ENCODE measurements at places on chromosomes 11 and 22.

- peak; percentile 37 for DNase-seq
Observed at GRCh38 chr11:10208131-10208575, 85.9 kb downstream of the SBF2 start.

DNA sequence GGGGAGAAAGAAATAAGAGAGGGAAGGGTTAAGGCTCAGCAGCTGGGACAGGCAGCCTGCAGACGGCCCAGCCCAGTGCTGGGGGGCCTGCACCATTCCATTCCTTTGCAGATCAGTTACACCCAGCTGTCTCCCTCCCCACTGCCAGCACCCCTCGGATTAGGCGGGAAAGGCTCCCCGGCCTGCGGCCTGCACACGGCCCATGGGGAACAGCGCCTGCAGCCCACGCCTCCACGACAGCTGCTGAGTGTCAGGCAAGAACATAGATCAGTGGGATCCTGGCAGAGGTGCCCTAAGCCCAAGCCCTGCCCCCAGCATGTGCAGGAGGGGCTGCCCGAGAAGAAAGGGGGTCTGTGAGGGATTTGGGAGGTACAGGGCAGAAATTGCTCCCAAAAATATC lies 65.8 kb upstream of the MYOD1 start:
- DNase-seq = no peak

DNA sequence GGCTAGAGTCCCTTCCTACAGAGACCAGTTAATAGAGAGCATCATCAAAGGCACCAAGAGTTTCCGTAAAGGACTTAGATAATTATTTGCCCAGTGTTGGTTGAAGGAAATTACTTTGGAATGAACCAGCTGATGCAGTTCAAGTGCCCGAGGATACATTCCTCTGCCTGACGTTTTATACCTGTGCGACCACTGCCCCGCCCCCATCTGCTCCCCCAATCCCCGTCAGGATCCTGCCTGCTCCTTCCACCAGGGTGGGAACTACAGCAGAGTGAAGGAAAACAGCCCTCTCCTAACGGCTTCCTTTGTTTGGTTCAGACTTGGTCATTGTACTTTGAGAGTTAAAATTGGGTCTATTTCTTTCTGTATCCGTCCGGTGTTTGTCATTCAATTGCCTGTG lies 761.5 kb downstream of the NTM start:
- no peak for DNase-seq

DNA sequence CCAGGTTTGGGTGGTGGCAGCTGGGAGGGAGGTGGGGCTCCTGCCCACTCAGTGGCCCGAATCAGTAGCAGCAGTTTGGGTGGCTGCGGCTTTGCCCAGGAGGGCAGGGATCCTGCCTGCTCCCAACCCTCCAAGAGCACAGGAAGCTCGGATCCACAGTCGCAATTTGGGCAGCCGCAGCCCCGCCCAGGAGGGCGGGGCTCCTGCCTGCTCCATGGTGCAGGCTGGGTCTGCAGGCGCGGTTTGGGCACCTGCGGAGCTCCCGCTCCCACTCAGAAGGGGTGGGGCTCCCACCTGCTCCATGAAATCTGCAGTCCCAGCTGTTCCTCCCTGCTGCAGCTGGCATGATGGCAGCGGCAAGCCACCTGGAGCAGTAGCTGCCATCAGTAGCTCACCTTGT lies 38.1 kb upstream of the CALCB start:
- DNase-seq = no peak

DNA sequence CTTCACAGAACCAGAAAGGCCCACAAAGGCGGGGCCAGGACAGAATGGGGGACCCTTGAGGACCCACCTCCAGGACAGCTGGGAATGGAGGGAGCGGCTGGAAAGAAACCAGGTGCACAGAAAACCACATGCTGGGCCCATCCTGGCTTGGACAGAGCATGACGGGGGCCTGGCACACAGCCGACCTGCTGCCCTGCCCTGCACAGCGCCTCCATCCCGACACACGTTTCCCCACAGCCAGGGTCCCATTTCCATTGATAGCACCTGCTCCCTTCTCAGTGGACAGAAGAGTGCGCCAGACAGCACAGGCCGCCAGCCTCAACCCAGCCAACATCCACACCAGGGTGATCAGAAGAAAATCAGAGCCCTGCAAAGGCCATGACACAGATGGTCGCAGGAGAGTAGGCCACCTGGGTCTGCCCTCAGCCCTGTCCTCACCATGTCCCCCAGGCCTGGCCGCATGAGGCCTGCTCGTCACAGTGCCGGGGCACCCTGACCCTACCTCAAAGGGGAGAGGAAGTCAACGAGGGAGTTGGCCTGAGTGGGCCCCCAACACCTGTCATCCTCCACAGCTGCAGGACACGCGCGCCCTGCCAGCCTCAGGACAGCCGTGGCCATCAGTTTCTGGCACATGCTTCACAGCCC lies 28.1 kb downstream of the BRD1 start:
- no peak for DNase-seq

- DNase-seq = no peak
Observed at GRCh38 chr22:50728523-50728931, 9.5 kb upstream of the ACR start.

GRCh38 chr11:105215528-105215927 lies 76.0 kb upstream of the CARD18 start:
- no peak for DNase-seq

GRCh38 chr11:83070731-83071566 lies 748 bp downstream of the RAB30 start:
- peak; percentile 16 for DNase-seq

GRCh38 chr11:13278609-13279486 lies 1.3 kb downstream of the BMAL1 start:
- peak; percentile 17 for DNase-seq

DNA sequence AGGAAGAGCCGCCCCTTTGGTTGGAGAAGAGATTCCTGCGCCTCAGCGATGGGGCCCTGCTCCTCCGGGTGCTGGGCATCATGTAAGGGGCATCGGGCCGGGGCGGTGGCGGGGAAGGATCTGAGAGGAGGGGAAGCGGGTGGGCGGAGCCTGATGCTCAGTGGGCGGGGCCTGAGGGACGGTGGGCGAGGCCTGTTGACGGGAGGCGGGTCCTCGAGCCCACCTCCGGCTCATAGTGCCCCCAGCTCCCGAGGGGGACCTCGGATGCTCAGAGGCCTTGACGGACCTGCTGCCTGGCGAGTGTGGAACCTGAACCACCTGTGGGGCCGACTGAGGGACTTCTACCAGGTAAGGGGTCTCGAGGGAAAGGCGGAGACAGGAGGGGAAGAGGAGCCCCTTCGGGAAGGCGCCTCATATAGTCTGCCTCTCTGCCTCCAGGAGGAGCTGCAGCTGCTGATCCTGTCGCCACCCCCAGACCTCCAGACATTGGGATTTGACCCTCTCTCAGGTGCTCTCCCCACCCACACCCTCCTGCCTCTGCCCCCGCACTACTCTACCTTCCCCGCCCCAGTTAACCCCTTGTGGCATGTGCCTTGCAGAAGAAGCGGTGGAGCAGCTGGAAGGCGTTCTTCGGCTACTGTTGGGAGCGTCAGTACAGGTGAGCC lies 799 bp downstream of the CCDC88B start:
- no peak for DNase-seq

- DNase-seq = no peak
Observed at GRCh38 chr11:73889019-73889418, 12.2 kb downstream of the PAAF1 start.

DNA sequence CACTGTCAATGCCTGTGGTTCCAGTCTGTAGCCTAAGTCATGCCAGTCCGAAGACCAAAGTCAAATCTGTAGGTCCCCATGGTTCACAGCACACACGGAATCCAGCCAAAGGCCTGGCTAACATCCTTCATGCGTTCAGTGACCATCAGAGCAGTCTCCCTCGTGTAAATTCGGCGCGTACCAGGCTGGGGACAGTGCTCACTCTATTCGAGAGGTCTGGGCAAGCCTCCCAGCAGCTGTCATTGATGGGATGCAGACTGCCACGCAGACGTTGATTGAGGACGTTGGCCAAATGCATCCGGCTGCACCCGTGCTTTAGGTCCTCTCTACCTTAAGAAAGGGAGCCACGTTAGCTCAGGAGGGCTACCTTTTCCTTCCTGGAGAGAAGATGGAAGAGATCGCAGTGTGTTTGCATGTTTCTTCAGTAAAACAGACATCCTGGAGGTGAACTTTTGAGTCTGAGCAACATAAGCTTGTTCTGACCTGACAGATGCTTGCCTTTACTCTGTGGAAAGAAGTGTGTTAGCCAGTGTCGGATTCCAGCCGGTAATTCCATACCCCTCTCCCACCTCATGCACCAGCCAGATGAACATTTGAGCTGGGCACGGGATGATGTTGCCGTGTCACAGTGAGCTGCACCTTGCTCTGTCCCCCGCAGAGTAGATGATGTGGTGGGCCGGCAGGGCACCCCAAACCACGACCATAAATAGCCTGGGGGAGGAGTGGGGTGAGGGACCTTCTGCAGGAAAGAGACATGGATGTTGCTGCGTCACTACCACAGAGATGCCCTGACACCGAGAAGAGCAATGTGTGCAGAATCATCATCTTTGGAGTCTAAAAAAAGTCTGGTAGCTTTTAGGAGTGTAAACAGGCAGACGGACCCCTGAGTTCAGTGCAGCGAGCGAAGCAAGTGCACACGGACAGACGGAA lies 12.2 kb downstream of the CTTN start:
- no peak for DNase-seq

DNA sequence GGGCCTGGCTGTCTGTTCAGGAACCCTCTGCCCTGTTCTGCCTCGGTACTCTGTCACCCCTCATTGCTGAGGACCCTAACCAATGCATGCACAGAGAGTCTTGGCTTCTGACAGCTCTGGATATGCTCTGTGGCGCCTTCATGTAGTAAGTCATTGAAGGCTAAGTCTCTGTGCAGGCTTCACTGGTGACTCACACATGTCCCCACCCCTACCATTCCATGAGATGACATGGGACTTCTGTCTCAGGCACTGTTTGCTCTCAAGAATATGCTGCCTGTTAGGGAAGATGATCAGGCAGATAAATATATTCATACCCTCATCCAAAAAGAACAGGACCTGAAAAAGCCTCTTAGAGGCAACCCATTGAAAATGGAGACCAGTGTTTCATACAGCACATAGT lies 43.6 kb upstream of the HORMAD2 start:
- DNase-seq = peak; percentile 72

- no peak for DNase-seq
Observed at GRCh38 chr11:77204754-77205466, 76.9 kb downstream of the MYO7A start.

GRCh38 chr11:88411265-88411664 lies 73.7 kb upstream of the CTSC start:
- DNase-seq = no peak

- peak; percentile 44 for DNase-seq
Observed at GRCh38 chr11:2138068-2138430, 1.1 kb downstream of the IGF2 start.

GRCh38 chr22:44108806-44109385 lies 71.8 kb upstream of the PARVG start:
- no peak for DNase-seq

GRCh38 chr22:17201285-17201945 lies 17.8 kb downstream of the ADA2 start:
- no peak for DNase-seq

DNA sequence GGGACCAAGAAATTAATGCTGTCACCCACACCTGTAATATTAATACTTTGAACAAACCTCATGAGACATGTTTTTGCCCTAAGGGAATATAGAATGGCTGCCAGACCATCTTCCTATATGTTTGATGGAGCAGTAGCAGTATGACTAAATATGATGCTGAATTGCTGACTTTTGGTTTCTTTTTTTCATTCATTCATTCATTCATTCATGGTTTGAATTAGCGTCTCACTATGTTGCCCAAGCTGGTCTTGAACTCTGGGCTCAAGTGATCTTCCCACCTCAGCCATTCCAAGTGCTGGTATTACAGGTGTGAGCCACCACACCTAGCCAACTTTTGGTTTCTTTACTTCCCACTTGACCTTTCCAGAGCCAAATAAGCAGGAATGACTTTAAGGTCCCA lies 7.8 kb downstream of the CCDC117 start:
- DNase-seq = no peak

DNA sequence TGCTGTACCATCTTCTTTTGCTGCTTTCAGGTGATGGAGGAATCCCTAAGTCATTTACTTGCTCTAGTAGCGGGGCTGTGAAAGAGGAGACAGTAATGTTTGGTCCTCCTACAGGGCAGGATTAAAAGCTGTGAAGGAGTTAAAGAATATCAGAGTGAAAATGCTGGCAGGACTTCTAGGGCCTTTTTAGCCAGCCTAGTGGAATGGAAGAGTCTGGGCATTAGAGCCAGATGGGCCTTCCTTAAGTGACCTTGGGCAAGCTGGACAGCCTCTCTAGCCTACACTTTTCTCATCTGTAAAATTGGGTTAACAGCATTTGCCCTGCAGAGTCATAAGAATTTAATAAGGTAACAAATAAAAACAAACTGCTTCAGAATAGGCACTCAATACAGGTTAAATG lies 114.7 kb downstream of the RBFOX2 start:
- DNase-seq = no peak

DNA sequence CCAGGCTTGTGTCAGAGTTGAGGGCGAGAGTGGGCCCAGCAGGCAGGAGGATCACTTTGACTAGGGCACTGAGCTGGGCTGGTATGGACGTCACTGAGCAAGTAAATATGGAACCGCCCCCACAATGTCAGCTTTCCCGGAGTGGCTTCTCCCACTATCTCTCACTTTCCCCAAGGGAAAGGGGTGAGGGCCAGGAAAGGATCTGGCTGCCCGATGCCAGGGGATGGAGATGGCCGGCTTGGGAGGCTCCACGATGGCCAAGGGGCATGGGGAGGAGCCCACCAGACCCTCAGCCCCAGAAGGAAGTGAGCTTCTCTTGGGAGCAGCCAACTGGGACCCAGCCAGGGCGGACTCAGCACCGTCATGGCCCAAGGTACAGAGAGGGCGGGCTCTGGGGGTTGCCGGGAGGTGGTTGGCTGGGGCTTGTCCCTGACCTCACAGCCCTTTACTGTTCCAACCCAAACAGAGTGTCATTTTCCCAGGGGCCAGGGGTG lies 8.7 kb downstream of the PRDM11 start:
- DNase-seq = no peak

GRCh38 chr11:93494357-93494756 lies 48.8 kb downstream of the SMCO4 start:
- DNase-seq = no peak

DNA sequence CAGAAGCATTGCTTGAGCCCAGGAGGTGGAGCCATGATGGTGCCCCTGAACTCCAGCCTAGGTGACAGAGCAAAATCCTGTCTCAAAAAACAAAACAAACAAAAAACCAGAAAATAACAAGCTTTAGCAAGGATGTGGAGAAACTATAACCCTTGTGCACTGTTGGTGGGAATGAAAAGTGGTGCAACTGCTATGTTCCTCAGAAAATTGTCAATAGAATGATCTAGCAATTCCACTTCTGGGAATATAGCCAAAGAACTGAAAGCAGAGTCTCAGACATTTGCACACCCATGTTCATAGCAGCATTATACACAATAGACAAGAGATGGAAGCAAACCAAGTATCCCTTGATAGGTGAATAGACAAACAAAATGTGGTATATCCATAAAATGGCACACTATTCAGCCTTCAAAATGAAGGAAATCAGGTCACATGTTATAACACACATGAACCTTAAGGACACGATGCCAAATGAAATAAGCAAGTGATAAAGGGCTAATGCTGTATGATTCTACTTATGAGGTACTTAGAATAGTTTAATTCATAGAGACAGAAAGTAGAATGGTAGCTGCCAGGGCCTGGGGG lies 15.9 kb downstream of the KLHL22 start:
- DNase-seq = no peak

DNA sequence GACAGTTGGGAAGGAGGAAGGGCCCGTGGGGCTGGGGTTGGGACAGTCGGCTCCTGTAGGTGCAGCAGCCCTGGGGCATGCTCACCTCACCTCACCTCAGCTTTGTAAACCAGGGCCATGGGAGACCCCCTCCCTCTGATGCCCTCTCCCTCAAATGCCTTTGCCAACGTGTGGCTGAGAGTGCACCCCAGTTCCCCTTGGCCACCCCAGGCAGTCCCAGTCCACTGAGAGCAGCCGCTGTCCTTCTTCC lies 4.2 kb upstream of the NEAT1 start:
- DNase-seq = no peak
